ENCODE measurements at places on chromosomes 7 and 10.

DNA sequence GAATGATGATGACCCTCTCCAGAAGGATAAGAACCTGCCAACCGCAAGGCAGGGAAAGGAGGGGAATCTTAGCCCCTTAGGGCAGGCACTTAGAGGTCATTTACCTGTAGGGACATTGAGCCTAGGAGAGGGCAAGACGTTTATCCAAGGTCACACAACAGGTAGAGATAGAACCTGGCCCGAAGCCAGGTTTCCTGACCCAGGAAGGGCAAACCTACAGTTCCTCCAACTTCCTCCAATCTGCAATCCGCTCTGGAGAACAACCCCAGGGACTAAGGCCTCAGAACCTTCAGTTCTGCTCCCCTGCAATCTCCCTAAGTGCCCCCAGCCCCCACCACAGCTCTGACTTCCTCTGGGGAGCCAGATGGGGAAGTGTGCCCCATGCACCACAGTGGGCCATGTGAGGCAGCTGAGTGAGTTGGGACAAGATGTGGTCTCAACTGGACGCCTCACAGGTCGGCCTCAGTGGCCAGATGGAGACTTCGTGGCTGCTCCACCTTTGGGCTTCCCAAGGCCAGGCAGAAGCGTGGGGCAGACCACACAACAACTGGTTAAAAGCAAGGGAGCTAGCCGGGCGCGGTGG is 1.4 kb upstream of the PSAP start:
- no peak for DNase-seq

- no peak for DNase-seq
Measured at GRCh38 chr10:132115732-132116131, 50.0 kb downstream of the JAKMIP3 start.

GRCh38 chr7:131188367-131189339 is 139.0 kb upstream of the MKLN1 start:
- DNase-seq = no peak

- DNase-seq = no peak
Measured at GRCh38 chr7:74324531-74325209, 35.5 kb downstream of the CLIP2 start.

DNA sequence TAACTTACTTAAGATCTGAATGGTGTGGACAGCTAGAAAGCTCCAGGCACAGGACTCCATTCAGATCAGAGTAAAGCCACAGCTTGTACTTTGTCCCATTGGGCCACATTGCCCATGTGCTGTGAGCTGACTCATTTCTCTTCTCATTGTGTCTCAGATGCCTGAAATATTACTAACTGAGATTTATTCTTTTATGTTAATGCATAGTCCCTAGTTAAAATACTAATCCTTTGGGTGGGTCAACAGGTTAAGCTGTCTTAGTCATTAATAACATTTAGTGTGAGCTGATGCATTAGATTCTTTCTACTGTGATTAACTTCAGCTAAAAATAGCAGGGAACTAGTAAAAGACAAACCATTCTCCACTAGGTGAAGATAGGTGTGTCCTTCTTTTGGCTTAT is 104.7 kb upstream of the ARMC3 start:
- DNase-seq = no peak
